ENCODE measurements at places on chromosomes 12 and 14. TPM values are rescaled to one million over a fixed set of nuclear protein-coding genes. Genes with fewer than 3 reads are reported as not detected.

DNA sequence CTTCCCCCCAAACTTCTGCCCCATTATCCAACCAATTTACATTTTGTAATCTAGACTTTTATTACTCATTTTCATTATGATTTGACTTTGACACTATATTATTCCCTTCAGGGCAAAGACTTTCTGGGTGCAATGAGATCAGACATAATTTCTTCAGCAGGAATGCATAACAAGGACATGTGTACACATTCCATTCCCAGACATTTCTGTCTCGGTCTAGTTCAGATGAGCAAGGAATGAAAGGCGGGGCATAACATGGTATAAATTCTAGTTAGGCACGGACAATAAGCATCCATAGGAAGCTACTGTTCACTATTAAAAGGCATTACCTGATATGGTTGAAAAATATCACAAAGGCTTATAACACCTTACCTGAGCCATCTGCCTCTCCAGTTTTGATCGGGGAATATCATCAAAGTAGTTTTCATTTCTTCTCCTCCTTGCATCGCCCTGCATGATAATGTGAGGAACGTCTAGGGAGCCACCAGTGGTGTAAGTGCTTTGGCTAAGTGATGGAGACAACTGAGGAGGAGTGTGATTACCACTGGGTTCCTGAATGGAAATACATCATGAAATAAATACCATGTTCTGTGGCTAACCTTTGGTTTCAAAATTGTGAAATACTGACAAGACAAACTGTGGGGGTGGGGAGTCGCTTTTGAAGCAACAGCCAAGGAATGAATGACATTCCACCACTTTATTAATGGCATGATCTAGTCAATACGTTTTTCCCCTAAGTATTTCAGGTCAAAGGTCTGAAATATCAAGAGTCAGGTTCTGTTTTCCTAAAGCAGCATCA is 183.9 kb downstream of the APAF1 start:
- no peak overlapping the region for H3K27ac ChIP-seq
- H3K4me3 ChIP-seq: no peak overlapping the region
- no peaks in the 10 kb centered on the region for H3K4me1 ChIP-seq
- no peak for DNase-seq

DNA sequence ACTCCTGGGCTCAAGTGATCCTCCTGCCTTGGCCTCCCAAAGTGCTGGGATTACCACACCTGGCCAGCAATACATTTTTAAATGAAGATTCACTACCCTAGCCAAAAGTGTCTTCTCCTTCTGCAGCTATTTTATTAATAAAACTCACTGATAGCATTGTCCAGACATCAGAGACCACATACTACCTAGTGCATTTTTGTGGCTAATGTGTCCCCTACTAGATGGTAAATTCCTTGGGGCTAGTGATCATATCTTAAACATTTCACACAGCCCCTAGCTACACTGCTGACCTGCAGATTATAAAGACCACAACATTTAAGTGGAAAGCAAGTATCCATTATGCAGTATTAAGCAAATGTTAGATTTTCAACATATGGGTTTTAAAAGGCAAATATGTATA is 17.0 kb downstream of the DTD2 start:
- no peaks in the 10 kb centered on the region for H3K36me3 ChIP-seq
- H3K27ac ChIP-seq: no peak overlapping the region
- H3K27me3 ChIP-seq: no peaks in the 10 kb centered on the region
- no peak overlapping the region for H3K4me3 ChIP-seq

DNA sequence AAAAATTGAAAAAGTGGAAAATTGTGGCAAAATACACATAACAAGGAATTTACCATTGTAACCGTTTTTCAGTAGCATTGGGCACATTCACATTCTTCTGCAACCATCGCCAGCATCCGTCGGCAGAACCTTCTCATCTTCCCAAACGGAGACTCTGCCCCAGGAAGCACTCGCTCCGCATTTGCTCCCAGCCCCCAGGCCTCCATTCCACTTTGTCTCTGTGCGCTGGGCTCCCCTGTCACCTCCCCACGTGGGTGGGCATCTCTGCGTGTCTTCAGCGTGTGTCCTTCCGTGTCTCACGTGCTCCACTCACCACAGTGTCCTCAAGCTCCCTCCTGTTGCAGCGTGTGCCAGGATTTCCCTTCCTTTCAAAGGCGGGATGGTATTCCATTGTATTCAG is 9.9 kb downstream of the GPR132 start:
- no peaks in the 10 kb centered on the region for H3K27me3 ChIP-seq
- peaks cover 17% of the 10 kb centered on the region for H3K4me1 ChIP-seq
- no peak overlapping the region for H3K27ac ChIP-seq
- peaks cover 16% of the 10 kb centered on the region for H3K36me3 ChIP-seq
- no peak for DNase-seq

GRCh38 chr14:38400751-38401150 is 144.9 kb upstream of the CLEC14A start:
- H3K36me3 ChIP-seq: no peaks in the 10 kb centered on the region
- H3K4me3 ChIP-seq: no peak overlapping the region
- DNase-seq: no peak
- H3K27ac ChIP-seq: no peak overlapping the region
- no peaks in the 10 kb centered on the region for H3K4me1 ChIP-seq

- DNase-seq: no peak
- peaks cover 20% of the 10 kb centered on the region for H3K4me1 ChIP-seq
- peak overlapping the region; percentile 72 for H3K4me3 ChIP-seq
- no peaks in the 10 kb centered on the region for H3K27me3 ChIP-seq
- no peak overlapping the region for H3K27ac ChIP-seq
- H3K36me3 ChIP-seq: no peaks in the 10 kb centered on the region
Observed at GRCh38 chr14:93971635-93972027, 4.7 kb downstream of the ASB2 start.

- H3K4me3 ChIP-seq: no peak overlapping the region
- no peak overlapping the region for H3K27ac ChIP-seq
- H3K36me3 ChIP-seq: no peaks in the 10 kb centered on the region
Observed at GRCh38 chr14:103526914-103527248, 2.1 kb upstream of the TRMT61A start.

The SMCO3 gene
- not detected for total RNA-seq

DNA sequence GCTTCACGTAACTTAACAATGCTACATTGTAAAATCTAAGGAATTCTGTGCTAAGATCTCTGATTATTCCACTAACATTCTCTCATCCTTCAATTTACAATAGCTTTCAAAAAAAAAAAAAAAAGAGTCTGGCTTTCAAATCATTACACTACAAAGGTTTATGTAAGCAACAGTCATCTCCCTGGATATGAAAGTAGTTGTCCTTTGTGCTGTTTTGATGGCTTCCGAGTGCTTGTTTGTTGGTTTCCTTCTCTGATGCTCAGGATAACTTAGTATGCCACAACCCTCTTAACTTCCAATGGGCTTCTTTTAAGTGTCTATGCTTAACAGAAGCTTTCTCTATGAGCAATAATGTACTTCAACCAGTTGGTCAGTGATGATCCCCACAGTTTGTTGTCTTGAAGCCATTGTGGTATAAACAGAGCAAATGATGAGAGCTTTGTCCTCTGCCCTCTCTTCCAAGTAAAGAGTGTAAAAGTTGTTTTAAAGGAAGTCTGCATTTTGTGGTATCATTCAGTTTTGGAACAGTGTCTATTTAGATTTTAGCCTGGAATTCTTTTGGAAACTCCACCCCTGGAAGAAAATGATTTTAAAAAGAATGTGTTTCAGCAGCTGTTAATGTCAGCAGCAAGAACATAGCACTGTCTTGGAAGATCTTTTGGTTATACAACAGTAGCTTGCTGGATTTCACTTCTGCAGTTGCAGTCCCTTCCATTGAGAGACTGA is 396.1 kb upstream of the RGS6 start:
- H3K4me3 ChIP-seq: no peak overlapping the region
- DNase-seq: no peak
- H3K4me1 ChIP-seq: no peaks in the 10 kb centered on the region
- H3K27me3 ChIP-seq: no peaks in the 10 kb centered on the region

DNA sequence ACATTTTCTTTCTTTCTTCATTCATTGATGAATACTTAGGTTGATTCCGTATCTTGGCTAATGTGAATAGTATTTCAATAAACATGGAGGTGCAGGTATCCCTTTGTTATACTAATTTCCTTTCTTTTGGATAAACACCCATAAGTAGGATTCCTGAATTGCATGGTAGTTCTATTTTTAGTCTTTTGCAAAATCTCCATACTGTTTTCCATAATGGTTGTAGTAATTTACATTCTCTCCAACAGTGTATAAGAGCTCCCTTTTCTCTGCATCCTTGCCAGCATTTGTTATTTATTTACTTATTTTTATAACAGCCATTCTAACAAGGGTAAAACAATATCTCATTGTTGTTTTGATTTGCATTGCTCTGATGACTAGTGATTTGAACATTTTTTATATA is 36.6 kb downstream of the PIK3C2G start:
- H3K36me3 ChIP-seq: no peaks in the 10 kb centered on the region
- H3K4me3 ChIP-seq: no peak overlapping the region
- no peaks in the 10 kb centered on the region for H3K4me1 ChIP-seq
- no peak overlapping the region for H3K27ac ChIP-seq
- DNase-seq: no peak
- H3K27me3 ChIP-seq: no peaks in the 10 kb centered on the region

DNA sequence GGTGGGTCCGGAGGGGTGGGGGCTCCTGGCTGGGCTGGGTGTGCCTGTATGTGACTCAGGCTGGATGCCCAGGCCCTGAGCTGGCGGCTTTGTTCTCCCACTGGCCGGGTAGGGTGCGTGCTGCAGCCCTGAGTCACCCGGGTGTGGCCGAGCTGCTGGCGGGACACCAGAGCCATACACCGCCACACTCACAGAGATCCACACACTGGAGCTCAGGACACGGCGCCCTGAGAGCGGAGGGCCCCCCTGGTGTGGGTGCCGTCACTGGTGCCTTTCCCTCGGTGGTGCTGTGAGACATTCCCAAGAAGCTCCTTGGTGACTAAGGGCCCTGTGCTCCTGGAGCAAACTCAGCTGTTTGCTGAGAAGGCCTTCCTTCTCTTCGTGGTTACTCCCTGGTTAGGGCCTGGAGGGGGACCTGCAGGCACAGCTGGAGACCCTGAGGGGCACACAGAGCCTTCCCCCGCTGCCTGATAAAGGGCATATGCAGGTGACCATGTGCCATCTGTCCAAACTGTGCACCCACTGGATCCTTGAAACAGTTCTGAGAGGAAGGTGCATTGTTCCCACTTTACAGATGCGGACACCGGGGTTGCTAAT is 44.3 kb downstream of the KRT80 start:
- no peak overlapping the region for H3K27ac ChIP-seq
- peaks cover 4% of the 10 kb centered on the region for H3K4me1 ChIP-seq
- DNase-seq: no peak
- H3K36me3 ChIP-seq: no peaks in the 10 kb centered on the region

The NRIP2 gene
- total RNA-seq: not detected

DNA sequence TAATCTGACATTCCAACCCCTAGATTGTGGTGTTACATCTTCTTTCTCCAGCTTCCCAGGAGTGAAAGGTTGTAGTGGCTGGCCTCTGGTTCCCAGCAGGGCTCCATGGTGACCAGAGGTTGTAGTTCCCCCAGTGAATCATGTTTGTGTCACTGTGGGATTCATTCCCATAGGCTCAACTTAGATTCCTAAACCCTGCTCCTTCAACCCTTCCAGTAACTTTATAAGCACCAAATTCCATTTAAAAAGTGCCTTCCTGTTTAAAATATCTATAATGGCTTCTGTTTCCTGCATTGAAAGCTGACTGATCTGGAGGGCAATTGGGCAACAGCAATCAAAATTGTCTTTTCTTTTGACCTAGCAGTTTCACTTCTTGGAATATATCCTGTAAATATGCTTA is 40.5 kb upstream of the TBC1D15 start:
- no peaks in the 10 kb centered on the region for H3K4me1 ChIP-seq
- DNase-seq: no peak
- H3K4me3 ChIP-seq: no peak overlapping the region
- no peak overlapping the region for H3K27ac ChIP-seq
- no peaks in the 10 kb centered on the region for H3K36me3 ChIP-seq
- H3K27me3 ChIP-seq: no peaks in the 10 kb centered on the region

The INF2 gene
- 136 TPM for total RNA-seq

- no peak overlapping the region for H3K27ac ChIP-seq
- H3K27me3 ChIP-seq: no peaks in the 10 kb centered on the region
Observed at GRCh38 chr12:47343684-47344567, 264.2 kb upstream of the AMIGO2 start.

The CD163L1 gene
- 2.1 TPM for total RNA-seq

DNA sequence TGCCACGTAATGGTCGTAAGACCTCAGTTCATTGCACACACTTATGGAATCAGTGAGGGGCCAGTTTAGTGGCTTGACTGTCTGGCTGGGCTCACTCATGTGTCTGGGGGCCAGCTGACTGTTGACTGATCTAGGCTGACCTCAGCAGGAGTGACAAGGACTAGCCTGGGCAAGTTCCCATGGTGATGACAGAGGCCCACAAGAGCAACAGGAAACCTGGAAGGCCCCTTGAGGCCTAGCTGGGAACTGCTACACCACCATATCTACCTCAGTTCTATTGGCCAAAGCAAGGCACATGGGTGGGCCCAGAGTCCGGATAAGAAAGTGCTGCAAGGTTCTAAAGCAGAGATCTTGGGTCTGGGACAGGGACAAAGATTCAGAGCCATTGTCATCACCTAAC is 21.3 kb upstream of the RFLNA start:
- DNase-seq: no peak
- no peaks in the 10 kb centered on the region for H3K4me1 ChIP-seq
- no peak overlapping the region for H3K4me3 ChIP-seq
- H3K27me3 ChIP-seq: no peaks in the 10 kb centered on the region
- no peak overlapping the region for H3K27ac ChIP-seq

DNA sequence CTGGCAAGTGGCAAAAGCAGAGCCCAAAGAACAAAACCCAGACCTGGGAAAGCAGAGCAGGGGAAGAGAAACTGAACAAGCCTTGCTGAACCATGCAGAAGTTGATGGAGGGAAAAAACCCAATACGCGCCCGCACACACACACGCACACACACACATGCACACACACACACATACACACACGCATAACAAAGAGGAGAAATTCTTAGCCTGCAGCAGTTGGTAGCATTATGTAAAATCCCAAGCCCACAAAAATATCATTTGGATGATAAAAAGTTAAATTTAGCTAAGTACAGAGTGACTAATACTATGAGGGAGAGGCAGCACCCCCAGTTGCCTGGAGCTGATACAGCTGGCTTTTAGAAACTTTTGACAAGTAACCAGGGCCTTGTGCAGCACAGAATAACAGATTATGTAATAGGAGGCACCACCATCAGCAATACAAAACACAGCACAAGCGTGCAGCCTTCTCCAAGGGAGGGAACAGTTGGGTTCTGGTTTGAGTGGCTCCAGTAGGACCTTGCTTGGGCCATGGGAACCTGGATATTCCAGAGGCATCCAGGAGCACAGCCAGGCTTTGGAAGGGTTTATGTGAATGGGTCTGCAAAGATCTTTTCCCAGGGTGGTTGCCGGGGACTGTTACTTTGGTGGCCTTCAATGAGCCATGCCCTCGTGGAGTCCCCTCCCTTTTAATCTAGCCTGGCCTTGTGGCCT is 35.3 kb downstream of the PITPNM2 start:
- peaks cover 3% of the 10 kb centered on the region for H3K4me1 ChIP-seq
- DNase-seq: peak; percentile 59
- no peak overlapping the region for H3K4me3 ChIP-seq
- H3K27me3 ChIP-seq: no peaks in the 10 kb centered on the region
- peak overlapping the region; percentile 69 for H3K27ac ChIP-seq

The NKX2-1 gene
- total RNA-seq: not detected

- peak within 1 kb of the TSS; percentile 83 for H3K27ac ChIP-seq
- peaks cover 68% of the 10 kb centered on the region for H3K4me1 ChIP-seq
- H3K27me3 ChIP-seq: no peaks in the 10 kb centered on the region
- no peaks in the 10 kb centered on the region for H3K36me3 ChIP-seq
- peak within 1 kb of the TSS; percentile 67 for H3K4me3 ChIP-seq
Observed at GRCh38 chr12:51391283-51392123, at the start of gene GALNT6. Gene GALNT6 (minus strand): TSS chr12:51391406. CDS start chr12:51379781, 11,625 bp downstream.

- H3K4me1 ChIP-seq: no peaks in the 10 kb centered on the region
- H3K4me3 ChIP-seq: no peak overlapping the region
- no peaks in the 10 kb centered on the region for H3K36me3 ChIP-seq
- no peak overlapping the region for H3K27ac ChIP-seq
Observed at GRCh38 chr14:103886304-103887169, 39.2 kb upstream of the PPP1R13B start.

The SIX4 gene
- not detected for total RNA-seq

The CRACR2A gene
- total RNA-seq: 40.3 TPM

Data from naive thymus-derived CD4-positive, alpha-beta T cell (primary cell).